ENCODE measurements at places on chromosomes 6 and 20.

- ATAC-seq, result no peak
Measured at GRCh38 chr6:35728683-35729678, 7.9 kb upstream of the ARMC12 start.

DNA sequence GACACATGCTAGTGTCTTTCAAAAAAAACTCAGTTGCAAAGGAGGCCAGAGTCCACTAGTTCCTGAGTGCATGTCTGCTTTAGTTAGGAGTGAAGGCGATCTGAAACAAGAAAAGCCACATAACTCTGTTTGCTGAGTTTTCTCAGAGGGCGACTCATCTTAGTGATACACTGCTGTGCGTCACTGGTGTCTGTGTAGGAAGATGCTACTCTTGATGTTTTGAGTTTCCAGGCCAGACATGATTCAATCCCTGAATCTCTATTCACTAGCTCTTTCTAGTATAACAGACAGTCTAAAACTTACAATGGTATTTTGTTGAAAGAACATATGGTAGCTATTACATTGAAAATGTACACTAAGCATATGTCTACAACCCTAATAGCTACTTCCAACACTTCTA is 60.9 kb downstream of the GFRAL start:
- no peak for ATAC-seq

- no peak for ATAC-seq
Measured at GRCh38 chr6:86756640-86757229, 180.6 kb upstream of the HTR1E start.

- no peak for ATAC-seq
Measured at GRCh38 chr6:121965739-121966138, 433.7 kb upstream of the HSF2 start.

GRCh38 chr6:140436023-140436811 is 1061.8 kb upstream of the CITED2 start:
- no peak for ATAC-seq

- no peak for ATAC-seq
Measured at GRCh38 chr6:136604928-136605510, 54.8 kb upstream of the MAP7 start.

DNA sequence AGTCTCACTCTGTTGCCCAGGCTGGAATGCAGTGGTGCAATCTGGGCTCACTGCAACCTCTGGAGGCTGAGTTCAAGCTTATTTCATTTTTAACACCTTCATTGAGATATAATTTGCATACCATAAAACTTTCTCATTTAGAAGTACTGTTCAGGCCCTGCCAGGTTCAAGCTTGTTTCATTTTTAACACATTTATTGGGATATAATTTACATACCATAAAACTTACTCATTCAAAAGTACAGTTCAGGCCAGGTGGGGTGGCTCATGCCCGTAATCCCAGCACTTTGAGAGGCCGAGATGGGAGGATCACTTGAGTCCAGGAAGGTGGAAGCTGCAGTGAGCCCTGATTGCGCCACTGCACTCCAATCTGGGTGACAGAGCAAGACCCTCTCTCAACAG is 5.5 kb downstream of the OR2B6 start:
- no peak for ATAC-seq

DNA sequence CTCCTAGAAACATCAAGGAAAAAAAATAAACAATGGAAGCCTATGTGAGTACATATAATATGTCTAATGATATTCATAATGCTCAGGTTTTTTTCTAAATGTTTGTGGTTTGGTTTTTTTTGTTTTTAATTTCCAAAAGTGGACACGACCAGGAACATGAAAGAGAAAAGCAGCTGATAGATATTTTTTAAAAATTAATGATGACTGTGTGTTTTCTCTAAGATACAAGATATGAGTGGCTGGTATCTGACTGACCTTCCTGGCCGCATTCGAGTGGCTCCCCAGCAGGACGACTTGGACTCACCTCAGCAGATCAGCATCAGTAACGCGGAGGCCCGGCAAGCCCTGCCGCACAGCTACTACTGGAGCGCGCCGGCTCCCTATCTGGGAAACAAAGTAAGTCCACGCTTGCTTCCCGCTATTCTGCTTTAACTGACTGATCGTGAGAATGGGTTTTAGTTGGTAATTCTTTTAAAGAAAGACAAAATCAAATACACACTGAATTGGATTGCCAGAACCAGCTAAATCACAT is 309.6 kb downstream of the LAMA2 start:
- ATAC-seq, result no peak

- ATAC-seq, result no peak
Measured at GRCh38 chr6:135651964-135652755, 154.6 kb upstream of the AHI1 start.

- ATAC-seq, result no peak
Measured at GRCh38 chr6:110250058-110250457, 69.8 kb downstream of the CDC40 start.

- no peak for ATAC-seq
Measured at GRCh38 chr6:46653439-46654195, 842 bp downstream of the SLC25A27 start.

GRCh38 chr20:6530254-6530653 is 237.2 kb upstream of the BMP2 start:
- no peak for ATAC-seq

DNA sequence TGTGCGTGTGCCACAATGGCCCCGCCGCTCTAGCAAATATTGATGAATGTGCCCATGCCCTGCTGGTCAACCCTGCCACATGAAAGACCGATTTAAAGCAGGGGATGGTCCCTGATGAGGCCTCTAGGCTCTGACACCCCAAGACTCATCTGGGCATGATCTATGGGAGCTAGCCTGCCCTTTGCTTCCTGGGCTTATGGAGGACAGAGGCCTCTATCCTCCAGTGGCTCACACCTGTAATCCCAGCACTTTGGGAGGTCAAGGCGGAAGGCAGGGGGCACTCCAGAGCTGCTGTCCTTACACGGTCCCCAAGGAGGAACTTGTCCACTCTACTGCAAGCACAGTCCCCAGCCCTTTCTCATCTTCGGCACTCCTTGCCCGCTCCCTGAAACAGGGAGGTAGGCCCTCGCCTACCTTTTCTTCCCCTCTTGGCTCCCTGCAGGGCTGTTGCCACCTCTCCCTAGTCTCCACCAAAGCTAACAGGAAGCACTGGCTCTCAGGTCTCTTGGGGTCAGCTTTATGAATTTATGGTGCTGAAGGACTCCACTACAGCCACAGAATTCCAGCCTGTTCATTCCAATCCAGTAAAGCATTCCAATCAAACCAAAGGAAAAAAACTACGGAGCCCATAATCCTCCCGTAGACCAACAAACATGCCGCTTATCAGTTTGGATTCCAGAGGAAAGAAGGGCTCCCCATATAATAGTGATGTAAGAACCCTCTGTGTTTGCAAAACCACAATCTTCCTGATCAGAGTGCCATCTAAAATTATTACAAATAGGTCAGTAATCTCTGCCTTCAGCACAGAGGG is 48.7 kb upstream of the FOXQ1 start:
- ATAC-seq, result no peak

DNA sequence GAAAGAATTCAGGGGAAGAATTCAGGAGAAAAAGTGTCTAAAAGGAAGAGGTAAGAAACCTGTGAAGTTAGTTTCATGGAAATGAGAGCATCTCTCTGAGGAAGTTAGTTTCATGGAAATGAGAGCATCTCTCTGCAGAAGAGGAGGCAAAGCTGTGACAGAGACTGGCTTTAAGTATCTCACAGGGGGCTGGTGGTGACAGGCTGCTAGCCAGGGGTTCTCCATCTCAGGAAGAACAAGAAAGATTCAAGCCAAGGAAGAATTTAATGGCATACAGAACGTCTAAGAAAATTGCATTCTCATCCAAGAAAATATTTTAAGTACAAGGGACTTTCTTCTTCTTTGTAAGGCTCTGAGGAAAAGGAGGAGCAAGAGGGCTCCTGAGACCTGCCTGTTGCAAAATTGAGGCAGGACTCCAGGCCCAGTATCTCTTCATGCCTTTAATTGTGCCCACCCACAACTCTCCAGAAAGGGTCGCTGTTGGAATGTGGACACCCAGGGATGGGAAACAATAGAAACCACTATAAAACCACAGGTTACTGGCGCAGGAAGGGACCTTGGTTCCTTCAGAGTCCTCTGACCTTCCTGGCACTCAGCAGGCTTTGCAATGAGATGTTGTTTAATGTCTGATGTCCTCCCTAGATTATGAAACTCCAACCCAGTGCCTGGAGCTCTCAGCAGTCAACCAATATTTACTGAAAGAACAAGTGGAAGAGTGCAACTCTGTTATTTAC is 136.8 kb downstream of the FNDC1 start:
- ATAC-seq, result no peak

DNA sequence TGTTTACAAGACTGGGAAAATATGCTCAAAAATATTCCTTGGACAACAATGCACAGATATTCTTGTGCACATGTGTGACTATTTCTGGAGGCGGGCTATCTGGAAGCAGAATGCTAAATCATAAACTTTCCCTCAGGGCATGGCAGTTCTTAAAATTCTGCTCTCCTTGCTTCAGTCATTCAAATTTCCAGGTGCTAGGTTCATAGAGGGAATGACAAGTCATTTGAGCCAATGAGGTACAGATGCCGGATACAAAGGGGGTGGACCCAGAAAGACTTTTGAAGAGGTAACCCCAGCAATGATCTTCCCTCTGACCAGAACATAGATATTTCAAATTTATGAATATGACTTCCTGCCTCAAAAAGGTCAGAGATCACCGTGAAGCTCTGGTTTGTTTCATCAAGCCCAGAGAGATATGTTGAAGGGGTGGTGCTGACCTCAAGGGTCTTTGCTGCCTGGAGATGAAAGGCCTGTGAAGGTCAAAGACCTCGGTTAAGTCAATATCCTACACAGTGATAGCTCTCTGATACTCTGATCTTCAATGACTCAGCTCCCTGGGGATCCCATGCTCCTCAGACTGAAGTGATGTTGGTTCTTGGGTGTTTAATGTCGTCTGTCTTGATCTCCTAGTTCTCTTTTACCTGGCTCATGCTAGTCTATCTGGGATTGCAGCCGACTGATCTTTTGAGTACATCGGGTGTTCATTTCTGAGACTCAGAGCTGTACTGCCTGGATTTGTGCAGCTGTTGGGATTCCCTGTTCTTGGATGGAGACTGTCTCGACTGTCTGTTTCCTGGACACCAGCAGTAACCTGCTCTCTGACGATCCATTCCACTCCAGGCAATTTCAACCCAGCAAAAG is 47.5 kb upstream of the TSHZ2 start:
- ATAC-seq, result no peak

- no peak for ATAC-seq
Measured at GRCh38 chr20:49282584-49283171, 4.8 kb upstream of the ZNFX1 start.

DNA sequence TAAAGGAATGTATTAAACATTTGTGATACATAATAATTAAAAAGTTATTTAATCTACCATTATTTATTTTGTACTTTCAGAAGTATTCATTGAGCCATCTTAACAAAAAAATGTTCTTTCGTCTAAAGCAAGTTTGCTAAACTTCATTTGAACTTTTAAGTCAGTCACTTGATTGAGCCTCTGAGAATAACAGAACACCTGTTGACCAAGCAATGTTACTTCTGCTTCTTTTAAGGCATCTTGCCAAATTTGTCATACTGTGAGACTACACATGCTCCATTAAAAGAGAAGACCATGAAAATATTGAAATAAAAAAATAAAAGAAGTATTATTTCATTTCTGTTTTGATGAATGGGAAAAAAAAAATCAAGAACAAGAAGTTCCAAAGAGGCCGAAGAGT is 141.8 kb upstream of the BMP5 start:
- ATAC-seq, result no peak

- no peak for ATAC-seq
Measured at GRCh38 chr6:84441456-84441855, 214.0 kb upstream of the CEP162 start.

- no peak for ATAC-seq
Measured at GRCh38 chr20:49460916-49461315, 21.6 kb downstream of the KCNB1 start.

DNA sequence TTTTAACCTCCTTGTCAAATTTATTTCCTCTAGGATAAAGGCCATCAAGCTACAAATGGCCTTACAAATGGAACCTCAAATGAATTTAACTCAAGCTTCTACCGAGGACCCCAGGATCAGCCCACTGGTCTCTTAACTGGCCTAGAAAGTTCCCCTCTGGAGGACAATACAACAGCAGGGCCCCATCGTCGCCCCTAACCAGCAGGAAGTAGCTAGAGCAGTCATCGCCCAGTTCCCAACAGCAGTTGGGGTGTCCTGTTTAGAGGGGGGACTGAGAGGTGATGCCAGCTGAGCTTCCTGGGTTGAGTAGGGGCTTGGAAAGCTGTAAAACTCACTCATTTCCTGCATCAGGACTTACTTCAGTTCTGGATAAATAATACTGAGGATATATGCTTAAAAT is 25.6 kb downstream of the CEP85L start:
- no peak for ATAC-seq

- no peak for ATAC-seq
Measured at GRCh38 chr20:63264000-63264399, 8.6 kb upstream of the ARFGAP1 start.

GRCh38 chr6:151326116-151326825 is 65.1 kb downstream of the ZBTB2 start:
- no peak for ATAC-seq

GRCh38 chr6:46963626-46964025 is 41.9 kb upstream of the ADGRF5 start:
- ATAC-seq, result no peak

GRCh38 chr6:30363459-30363858 is 18.5 kb downstream of the RPP21 start:
- ATAC-seq, result no peak

DNA sequence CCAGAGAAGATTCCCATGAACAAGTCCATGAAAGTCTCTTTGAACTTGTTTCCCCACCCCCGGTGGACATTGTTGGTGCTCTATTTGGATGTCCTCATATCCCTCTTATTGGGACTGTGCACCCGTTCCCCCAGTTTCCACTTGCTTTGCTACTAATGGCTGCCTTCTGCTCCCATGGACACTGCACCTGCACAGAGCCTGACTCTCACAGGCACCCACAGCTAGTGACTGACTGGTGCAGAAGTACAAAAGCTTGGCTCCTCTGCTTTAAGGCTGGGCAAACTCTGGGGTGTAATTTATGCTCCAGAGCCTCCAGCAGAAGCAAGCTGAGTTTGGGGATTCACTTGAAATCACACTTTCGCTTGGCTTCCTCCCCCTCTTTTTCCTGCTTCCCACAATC is 239.9 kb upstream of the BTBD3 start:
- no peak for ATAC-seq

DNA sequence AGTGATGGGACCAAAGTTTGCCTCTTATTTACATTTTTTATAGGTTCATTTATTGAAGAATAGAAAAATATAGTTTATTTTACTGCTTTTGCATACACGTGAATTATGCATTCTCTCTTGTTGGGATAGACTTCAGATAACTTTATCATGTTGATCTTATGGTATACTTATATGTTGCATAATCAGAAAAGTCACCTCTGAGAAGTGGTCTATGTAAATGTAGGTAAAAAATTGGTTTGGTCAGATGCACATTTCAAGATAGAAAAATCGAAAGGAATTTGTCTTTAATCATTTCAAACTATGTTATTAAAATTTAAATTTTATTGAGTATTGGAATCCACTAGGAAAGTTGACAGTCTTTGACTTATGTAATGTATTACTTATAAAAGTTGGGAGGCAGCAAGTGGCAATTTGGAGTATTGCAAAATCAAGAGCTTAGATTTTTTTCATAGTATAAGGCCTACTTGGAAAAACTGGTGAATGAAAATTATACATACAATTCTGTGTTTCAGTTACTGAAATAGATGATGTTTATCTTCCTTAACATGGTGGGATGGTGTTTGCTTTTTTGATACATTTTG is 2.4 kb downstream of the PHF3 start:
- ATAC-seq, result no peak

GRCh38 chr6:137783710-137784109 is 83.3 kb upstream of the TNFAIP3 start:
- no peak for ATAC-seq

GRCh38 chr20:15817351-15817750 is 755.9 kb downstream of the KIF16B start:
- ATAC-seq, result no peak
